ENCODE measurements at places on chromosomes 2 and 18. TPM values are rescaled to one million over a fixed set of nuclear protein-coding genes. Genes with fewer than 3 reads are reported as not detected.

DNA sequence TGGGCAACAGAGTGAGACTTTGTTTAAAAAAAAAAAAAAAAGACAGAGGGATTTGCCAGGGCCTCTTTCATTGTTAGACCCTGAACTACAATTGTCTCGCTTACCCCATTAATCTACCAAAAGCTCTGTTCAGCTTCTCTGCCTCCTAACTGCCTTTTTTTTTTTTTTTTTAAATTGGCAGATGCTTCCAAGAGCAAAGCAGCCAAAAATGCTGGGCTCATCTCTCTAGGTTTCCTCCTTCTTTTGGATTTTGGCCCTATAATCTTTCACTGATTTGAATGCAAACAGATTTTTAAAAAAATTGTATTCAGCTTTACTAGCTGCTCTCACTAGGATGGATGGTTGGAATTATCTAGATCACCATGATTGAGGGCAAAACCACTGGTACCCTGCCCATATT lies 33.2 kb upstream of the RAPGEF4 start:
- H3K27ac ChIP-seq = no peak overlapping the region
- no peaks in the 10 kb centered on the region for H3K27me3 ChIP-seq
- H3K36me3 ChIP-seq = no peaks in the 10 kb centered on the region
- H3K4me3 ChIP-seq = no peak overlapping the region
- no peaks in the 10 kb centered on the region for H3K4me1 ChIP-seq

GRCh38 chr18:53946594-53946993 lies 277.9 kb downstream of the MBD2 start:
- no peak for DNase-seq
- H3K4me1 ChIP-seq = no peaks in the 10 kb centered on the region
- H3K4me3 ChIP-seq = no peak overlapping the region
- no peak overlapping the region for H3K27ac ChIP-seq
- no peaks in the 10 kb centered on the region for H3K36me3 ChIP-seq
- H3K27me3 ChIP-seq = no peaks in the 10 kb centered on the region

DNA sequence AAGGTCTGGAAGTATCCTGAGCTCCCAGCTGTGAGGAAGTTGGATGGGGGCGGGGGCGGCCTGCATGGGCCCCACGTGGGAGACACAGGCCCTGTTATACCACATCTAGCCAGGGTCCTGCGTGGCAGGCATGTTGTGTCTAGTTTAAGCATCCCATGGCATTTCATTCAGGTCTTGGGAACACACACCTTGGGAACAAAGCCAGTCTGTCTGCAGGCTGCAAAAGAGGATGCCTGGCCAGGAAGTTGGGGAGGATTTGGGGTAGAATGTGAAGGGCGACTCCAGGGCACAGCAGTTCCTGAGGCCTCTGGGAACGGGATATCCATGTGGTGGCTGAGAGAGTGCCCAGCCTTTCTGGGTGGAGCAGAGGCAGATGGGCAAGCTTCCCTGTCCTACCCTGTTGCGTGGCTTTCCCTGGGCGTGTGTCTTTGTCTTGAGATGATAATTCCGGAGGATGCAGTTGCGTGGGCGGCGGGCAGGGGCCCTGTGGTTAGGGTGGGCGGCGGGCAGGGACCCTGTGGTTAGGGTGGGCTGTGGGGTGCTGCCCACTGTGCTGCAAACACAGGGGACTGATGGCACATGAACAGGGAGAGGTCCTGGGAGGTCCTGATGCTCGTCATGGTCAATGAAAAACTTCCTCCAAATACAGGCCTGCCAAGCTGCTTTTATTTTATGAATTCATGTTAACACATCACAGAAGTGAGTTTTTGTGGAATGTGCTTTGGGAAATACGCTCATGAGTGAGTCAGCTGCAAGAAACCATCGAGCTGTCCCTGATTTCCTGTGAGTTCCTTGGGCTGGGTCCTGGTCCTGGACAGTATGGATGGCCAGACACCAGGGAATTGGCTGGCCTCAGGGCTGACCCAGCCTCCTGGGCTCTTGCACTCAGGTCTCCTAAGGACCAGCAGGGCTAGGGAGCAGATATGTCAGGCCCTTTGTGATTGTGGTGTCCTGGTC lies 90.0 kb upstream of the HS6ST1 start:
- no peak overlapping the region for H3K4me3 ChIP-seq
- no peak overlapping the region for H3K27ac ChIP-seq
- no peaks in the 10 kb centered on the region for H3K27me3 ChIP-seq
- no peak for DNase-seq

DNA sequence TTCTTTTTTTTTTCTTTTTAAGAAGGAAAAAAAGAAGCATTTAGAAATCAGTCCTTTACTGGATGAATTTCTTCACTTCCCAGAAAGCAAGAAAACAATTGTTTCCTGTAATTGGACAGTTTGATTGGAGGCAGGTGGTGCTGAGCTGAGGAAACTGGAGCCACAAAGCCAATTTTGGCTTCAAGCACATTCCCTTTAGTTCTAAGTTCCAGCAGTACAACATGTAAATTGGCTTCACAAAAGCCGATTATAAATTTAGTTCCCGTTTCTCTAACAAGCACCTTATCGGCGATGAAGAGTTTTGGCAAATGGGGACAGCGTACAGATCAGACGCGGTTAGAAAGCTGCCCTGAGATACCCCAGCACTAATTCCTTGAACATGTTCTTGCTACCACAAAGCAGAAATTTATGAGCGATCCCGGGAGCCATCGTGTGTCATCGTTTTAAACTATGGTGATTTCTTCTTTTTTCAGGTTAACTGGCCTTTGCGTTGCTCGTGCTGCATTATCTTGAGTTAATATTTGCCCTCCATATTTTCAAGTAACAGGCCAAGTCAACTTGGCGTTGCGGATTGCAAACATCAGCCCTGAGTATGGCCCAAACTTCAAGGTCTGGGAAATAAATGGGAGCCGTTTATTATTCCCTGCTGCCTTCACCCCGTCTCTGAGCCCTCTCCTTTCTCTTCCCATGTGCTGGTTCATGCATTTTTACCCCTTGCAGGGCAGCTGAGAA lies 190.4 kb upstream of the ID2 start:
- no peaks in the 10 kb centered on the region for H3K36me3 ChIP-seq
- H3K27me3 ChIP-seq = no peaks in the 10 kb centered on the region
- H3K27ac ChIP-seq = no peak overlapping the region
- H3K4me1 ChIP-seq = no peaks in the 10 kb centered on the region
- DNase-seq = no peak

GRCh38 chr2:26316041-26316440 lies 29.9 kb upstream of the SELENOI start:
- H3K4me1 ChIP-seq = no peaks in the 10 kb centered on the region
- H3K27ac ChIP-seq = no peak overlapping the region
- no peaks in the 10 kb centered on the region for H3K36me3 ChIP-seq
- no peak for DNase-seq
- H3K27me3 ChIP-seq = no peaks in the 10 kb centered on the region

GRCh38 chr18:36025025-36025424 lies 42.3 kb downstream of the RPRD1A start:
- no peaks in the 10 kb centered on the region for H3K4me1 ChIP-seq
- H3K27ac ChIP-seq = no peak overlapping the region
- no peaks in the 10 kb centered on the region for H3K27me3 ChIP-seq
- peaks cover 4% of the 10 kb centered on the region for H3K36me3 ChIP-seq
- no peak overlapping the region for H3K4me3 ChIP-seq

GRCh38 chr2:229124136-229124535 lies 147.0 kb downstream of the PID1 start:
- no peak overlapping the region for H3K27ac ChIP-seq
- DNase-seq = no peak
- H3K4me3 ChIP-seq = no peak overlapping the region

- H3K27me3 ChIP-seq = no peaks in the 10 kb centered on the region
- peaks cover 19% of the 10 kb centered on the region for H3K4me1 ChIP-seq
- H3K4me3 ChIP-seq = no peak overlapping the region
- H3K27ac ChIP-seq = peak overlapping the region; percentile 82
These were observed 55.1 kb downstream of the CYP27C1 start for GRCh38 chr2:127164761-127165538.

DNA sequence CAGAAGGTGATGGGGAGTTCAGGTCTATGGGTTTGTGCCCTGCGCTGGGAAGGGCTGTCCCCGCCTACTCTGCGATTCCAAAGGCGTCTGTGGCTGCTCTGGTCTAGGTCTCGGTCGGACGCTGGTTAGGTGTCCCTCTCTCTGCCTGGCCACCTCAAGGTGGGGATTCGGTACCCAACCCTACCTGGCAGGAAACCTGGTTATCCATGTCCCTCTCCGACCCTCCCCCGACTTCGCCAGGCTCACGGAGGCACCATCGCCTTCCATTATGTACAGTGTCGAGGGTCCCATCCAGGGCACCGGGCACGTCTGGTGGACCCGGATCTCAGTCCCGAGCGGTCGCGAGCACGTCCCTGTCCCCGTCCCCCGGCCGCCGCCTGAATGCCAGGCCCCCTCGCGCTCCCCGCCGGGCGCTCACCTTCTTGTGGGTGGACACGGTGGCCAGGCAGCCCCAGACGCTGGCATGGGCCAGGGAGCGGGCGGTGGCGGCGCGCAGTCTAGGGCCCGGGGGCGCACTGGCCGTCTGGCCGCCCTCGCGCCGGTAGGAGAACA lies 628 bp downstream of the CREG2 start:
- peaks cover 9% of the 10 kb centered on the region for H3K4me1 ChIP-seq
- no peak for DNase-seq
- peak overlapping the region; percentile 61 for H3K4me3 ChIP-seq
- no peak overlapping the region for H3K27ac ChIP-seq
- H3K36me3 ChIP-seq = no peaks in the 10 kb centered on the region

DNA sequence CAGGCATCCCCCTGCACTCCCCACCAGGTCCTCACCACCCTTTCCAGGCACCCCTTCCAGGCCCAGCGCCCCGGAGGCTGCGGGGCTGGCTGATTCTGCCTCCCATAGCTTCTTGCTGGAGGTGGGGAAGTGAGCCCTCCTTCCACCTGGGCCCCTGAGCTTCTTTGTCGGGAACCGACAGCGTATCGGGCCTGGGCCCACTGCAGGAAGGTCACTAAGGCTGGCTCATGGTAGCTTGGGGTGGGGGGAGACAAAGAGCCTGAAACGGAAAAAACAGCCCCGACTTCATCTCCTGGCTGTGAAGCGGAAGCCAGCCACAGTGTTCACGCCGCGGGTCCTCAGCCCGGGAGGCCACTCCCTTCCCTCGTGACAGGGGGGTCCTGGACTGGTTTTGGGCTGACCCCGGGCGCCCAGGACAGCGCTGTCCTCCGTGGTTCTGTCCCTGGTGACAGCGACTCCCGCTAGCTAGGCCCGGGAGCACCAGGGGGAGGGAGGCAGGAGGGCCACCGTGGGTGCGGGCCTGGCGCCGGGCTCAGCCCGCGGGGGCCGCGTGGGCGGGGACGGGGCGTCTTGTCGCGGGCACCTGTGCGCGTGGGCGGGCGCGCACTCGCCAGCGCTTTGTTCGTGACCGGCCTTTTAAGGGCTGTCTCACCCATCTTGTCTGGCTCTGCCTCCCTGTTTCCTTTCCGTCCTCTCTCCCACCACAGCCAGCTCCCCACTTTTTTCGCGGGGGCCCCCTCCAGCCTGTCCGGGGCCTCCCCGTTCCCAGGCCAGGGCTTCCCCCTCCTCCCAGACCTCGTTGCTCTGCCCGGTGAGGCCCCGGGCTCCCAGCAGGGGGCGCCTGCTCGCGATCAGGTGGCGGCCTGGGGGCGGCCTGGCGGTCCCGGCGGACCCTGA lies 64.9 kb downstream of the DNMT3A start:
- H3K4me3 ChIP-seq = peak overlapping the region; percentile 53
- H3K36me3 ChIP-seq = no peaks in the 10 kb centered on the region
- DNase-seq = peak; percentile 84

DNA sequence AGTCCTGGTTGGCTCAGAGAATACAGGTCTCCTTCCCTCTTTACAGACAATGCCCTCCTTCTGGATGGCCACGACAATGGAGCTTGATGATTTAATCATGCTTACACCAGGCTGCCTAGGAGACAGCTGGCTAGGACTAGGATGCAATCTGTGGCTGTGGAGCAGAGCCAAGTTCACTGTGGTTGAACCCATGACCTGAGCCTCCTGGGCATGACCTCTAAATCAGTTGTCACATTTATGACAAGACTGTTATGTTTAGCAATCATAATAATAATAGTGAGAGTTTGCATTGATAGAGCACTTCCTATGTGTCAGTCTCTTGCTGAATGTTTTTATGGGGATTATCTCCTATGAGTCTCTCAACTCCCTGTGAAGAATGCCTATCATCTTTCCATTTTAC lies 244.1 kb downstream of the ICOS start:
- H3K4me1 ChIP-seq = no peaks in the 10 kb centered on the region
- H3K27me3 ChIP-seq = no peaks in the 10 kb centered on the region
- DNase-seq = no peak
- H3K27ac ChIP-seq = no peak overlapping the region
- H3K4me3 ChIP-seq = no peak overlapping the region
- no peaks in the 10 kb centered on the region for H3K36me3 ChIP-seq

DNA sequence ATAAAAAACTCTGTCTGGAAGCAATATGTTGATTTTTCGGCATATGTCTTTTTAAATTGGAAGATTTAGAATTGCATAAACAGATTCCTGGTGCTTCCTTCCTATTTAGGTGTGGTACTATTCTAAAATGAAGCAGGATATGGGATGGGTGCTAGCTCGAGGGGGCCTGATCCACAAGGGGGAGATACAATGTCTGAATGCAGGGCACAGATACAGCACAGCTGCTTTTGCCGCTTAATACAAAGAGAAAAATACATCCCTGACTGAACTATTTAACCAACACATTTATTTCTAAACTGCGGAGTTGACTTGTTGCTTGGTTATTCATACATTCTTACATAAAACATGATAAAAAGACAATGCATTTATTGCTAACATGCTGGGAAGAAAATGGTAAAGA lies 169.1 kb downstream of the TMEFF2 start:
- H3K27me3 ChIP-seq = no peaks in the 10 kb centered on the region
- H3K4me3 ChIP-seq = no peak overlapping the region
- H3K27ac ChIP-seq = no peak overlapping the region
- no peaks in the 10 kb centered on the region for H3K36me3 ChIP-seq

GRCh38 chr2:43224131-43224570 lies 2.3 kb downstream of the ZFP36L2 start:
- H3K4me3 ChIP-seq = peak overlapping the region; percentile 75
- no peaks in the 10 kb centered on the region for H3K27me3 ChIP-seq
- H3K36me3 ChIP-seq = peaks cover 7% of the 10 kb centered on the region
- DNase-seq = peak; percentile 84
- H3K27ac ChIP-seq = peak overlapping the region; percentile 91
- peaks cover 48% of the 10 kb centered on the region for H3K4me1 ChIP-seq

- peaks cover 17% of the 10 kb centered on the region for H3K4me1 ChIP-seq
- H3K36me3 ChIP-seq = no peaks in the 10 kb centered on the region
- peak within 1 kb of the TSS; percentile 94 for H3K27ac ChIP-seq
- no peaks in the 10 kb centered on the region for H3K27me3 ChIP-seq
- DNase-seq = peak; percentile 95
These were observed at the start of the genes FAM228B and PFN4 for GRCh38 chr2:24123195-24123921. Gene FAM228B (plus strand): TSS chr2:24123469. CDS start chr2:24124362, 893 bp downstream. Gene PFN4 (minus strand): TSS chr2:24123334. CDS start chr2:24122535, 799 bp downstream.

GRCh38 chr18:66560094-66560493 lies 43.8 kb downstream of the CDH19 start:
- no peaks in the 10 kb centered on the region for H3K36me3 ChIP-seq
- no peaks in the 10 kb centered on the region for H3K4me1 ChIP-seq
- H3K27me3 ChIP-seq = no peaks in the 10 kb centered on the region
- no peak overlapping the region for H3K4me3 ChIP-seq
- H3K27ac ChIP-seq = no peak overlapping the region

RNU2-63P gene
- not detected for total RNA-seq

VWA3B gene
- total RNA-seq = 0.24 TPM

COL5A2 gene
- 10.9 TPM for total RNA-seq

CKAP2L gene
- total RNA-seq = not detected

PLCD4 gene
- total RNA-seq = 47.9 TPM

ASB18 gene
- total RNA-seq = 2.1 TPM

ELOA2 gene
- total RNA-seq = 0.06 TPM

YWHAQ gene
- total RNA-seq = 53.5 TPM

WNT6 gene
- total RNA-seq = 0.48 TPM

RTP5 gene
- not detected for total RNA-seq

LIMS4 gene
- total RNA-seq = 4.5 TPM

SLC11A1 gene
- 3.9 TPM for total RNA-seq

RGPD8 gene
- total RNA-seq = 8.1 TPM

CXCR2 gene
- total RNA-seq = 1.3 TPM

Measured in psoas muscle (tissue), 8 donors.